ENCODE measurements at places on chromosomes 4 and X.

- no peak for DNase-seq
These were observed 609.8 kb upstream of the GALNTL6 start for GRCh38 chr4:171203425-171203824.

DNA sequence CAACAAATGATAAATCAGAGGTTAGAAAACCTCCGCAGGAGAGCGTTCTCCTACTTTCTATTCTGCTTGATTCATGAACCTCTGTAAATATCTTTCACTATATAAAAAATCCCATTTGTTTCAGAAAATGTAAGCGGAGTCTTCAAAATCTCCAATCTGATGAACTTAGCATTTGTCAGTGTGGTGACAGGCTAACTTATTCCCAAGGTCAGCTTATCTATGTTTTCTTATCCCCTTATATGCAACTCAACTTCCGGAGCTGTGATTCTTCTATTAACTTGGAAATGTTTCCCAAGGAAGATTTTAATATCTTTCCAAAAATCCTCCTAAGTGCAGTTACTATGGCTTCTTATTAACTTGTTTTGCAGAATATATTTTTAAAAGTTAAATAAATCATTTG lies 87.5 kb upstream of the C1QTNF7 start:
- DNase-seq = no peak

- no peak for DNase-seq
These were observed 102.9 kb upstream of the PAQR3 start for GRCh38 chr4:79042079-79042674.

- no peak for DNase-seq
These were observed 27.8 kb upstream of the GALNTL6 start for GRCh38 chr4:171785388-171785787.

GRCh38 chrX:49137492-49137891 lies 14.0 kb upstream of the GPKOW start:
- DNase-seq = no peak

GRCh38 chr4:119525771-119526712 lies 102.6 kb downstream of the PDE5A start:
- no peak for DNase-seq

DNA sequence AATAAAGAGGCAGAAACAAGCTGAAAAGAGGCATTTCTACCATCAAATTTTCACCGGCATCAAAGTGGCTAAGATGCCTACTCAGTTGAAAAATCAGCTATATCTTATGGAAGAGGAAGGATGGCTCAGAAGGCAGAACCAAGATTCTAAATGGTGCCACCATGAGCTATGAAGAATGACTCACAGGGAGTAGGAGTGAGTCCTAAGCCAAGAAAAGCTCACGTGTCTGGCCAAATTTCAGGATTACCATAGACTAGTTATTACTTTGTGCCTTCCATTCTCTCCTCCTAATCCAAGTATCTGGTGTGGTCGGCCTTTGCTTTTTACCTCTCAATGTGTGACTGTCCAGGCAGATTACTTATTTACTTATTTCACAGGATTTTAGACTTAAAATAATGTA lies 54.8 kb downstream of the BMP3 start:
- DNase-seq = no peak

- DNase-seq = no peak
These were observed 73.1 kb upstream of the FMR1 start for GRCh38 chrX:147838465-147839131.

DNA sequence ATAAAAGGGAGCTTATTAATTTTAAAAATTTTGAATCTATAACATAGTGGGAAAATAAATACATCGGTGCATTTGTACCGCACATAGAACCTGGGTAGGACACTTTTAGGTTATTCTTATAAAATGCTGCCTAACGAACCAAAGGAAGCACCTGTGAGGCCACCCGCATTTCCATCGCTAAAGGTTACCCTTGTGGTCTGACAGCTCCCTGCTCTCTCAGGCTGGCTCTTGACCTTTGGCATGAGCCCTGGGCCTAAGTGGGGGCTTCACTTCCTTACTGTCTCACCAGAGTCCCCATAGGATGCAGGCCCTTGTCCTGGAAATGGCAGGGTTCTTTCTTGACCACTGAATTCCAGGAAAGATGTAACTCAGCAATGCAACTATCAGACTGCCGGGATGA lies 46.0 kb downstream of the HADH start:
- peak; percentile 51 for DNase-seq

- DNase-seq = no peak
These were observed 5.3 kb upstream of the COMMD8 start for GRCh38 chr4:47468706-47469365.

DNA sequence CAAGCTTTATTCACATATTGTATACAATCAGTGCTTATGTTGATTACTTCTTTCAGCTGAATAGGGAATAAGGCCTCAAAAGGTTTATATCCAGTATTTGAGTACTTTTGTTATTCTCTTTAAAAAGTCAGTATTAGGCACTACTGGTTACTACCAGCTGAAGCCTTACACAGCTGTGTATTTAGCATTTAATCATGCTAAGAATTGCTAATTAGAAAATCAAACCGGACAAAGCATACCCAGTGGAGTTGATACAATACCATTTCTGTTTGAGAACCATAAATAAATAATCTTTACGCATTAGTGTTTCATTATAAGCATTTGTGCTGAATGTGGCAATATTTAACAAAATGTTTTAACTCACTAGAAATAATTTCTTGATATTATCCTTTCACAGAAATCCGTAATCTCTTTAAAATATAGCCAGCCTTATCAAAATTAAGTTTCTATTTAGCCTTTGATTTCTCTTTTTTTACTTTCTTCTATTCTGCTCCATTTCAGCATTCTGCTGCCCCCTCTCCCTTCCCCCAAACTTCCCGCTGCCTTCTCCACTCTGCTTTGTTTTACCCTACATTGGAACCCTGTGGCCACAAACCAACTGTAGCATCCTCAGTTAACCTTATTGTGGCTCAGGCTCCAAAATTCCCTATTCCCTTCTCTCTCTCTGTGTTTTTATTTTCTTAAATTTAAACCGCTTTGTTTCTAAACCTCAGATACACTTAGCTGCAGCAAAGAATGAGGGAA lies 37.8 kb downstream of the UGT8 start:
- DNase-seq = no peak

GRCh38 chr4:175823015-175823742 lies 11.1 kb upstream of the GPM6A start:
- DNase-seq = no peak

GRCh38 chr4:123505095-123506010 lies 108.8 kb downstream of the SPRY1 start:
- DNase-seq = peak; percentile 54

GRCh38 chrX:48541140-48541814 lies 1.8 kb downstream of the TBC1D25 start:
- no peak for DNase-seq

DNA sequence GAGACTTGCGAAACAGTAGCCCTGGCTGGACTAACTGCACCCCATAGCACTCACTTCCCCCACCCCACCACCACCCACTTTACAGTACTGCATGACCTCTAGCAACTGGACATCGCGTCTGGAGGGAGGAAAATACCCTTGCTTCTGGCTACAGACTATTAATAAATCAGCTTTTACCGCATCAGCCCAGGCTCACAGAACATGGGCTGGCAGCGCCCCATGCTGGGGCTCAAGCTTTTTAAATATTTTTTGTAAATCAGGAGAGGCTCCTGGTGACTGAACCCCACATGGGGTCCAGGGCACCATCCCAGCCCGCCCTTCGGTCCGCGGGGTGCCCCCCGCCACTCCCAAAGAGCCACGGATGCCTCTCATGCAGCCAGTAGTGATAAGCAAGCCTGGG lies 2.7 kb downstream of the HS6ST2 start:
- DNase-seq = no peak

GRCh38 chr4:143383005-143383574 lies 46.4 kb downstream of the GAB1 start:
- no peak for DNase-seq

GRCh38 chr4:104743215-104743653 lies 248.5 kb upstream of the CXXC4 start:
- DNase-seq = no peak

DNA sequence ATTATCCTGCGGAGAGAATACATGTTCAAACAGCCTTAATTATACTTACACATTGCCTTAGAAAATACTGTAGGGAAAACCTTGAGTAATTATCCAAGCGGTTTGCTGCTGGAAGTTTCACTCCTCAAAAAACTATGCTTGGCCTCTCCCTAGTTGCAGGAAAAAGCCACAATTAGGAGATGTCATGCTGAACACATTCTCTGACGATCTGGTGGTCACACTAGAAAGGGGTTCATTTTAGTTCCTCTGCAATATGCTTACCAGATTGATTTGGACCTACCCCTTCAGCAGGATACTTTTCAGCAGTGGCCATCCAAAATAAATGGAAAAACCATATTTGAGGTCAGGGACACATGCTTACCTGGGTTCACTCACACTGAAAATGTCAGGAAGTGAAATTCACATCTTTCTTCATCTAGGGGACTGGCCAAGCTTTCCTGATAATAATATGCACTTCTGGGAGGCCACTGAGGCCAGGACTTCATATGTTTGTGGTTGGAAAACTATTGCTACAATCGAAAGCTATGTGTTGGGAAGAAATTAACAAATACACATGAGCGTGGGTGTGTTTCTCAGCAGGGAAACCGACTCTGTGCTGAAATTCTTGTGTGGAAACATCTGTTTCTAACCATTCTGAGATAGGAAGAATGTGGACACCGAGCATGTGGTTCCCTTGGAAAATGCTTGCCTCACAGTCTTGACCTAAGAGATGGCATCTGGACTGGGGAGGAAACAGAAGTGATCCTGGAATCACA lies 68.8 kb downstream of the ATXN3L start:
- DNase-seq = no peak

- DNase-seq = no peak
These were observed 441.9 kb downstream of the FSTL5 start for GRCh38 chr4:161721947-161722346.

DNA sequence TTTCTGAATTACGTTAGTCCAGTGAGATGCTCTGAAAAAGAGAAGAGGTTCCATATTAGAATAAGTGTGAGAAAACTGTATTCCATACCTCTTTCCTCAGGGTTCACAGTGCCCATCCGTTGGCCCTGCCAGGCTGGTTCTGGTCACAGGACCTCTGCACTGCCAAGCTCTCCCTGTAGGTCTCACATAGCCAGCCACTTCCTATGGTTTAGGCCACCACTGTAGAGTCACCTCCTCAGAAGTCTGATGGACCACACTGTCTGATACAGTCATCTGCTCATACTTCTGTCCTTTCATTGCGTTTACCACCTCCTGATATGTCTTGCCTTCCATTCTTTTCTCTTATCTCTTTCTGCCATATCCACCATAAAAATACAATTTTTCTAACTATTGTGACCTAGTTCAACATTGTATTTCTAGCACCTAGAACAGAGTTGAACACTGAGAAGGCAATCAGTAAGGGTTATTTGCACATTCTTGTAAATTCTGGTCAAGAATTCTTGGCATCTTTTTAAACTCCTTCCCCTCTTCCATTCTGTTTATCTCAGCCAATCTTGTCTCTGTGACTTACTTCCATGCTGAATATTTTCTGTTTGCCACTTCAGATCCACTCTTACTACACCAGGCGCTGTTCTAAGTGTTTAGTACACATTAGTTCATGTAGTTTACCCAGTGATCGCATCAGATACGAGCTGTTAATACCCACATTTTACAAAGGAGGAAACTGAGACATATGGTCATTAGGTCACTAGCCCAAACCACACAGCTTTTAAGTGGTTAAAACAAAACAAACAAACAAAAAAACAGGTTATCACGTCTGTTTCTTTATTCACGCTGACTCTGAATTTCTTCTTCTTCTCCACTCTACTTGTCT lies 125.6 kb downstream of the CBR4 start:
- no peak for DNase-seq

DNA sequence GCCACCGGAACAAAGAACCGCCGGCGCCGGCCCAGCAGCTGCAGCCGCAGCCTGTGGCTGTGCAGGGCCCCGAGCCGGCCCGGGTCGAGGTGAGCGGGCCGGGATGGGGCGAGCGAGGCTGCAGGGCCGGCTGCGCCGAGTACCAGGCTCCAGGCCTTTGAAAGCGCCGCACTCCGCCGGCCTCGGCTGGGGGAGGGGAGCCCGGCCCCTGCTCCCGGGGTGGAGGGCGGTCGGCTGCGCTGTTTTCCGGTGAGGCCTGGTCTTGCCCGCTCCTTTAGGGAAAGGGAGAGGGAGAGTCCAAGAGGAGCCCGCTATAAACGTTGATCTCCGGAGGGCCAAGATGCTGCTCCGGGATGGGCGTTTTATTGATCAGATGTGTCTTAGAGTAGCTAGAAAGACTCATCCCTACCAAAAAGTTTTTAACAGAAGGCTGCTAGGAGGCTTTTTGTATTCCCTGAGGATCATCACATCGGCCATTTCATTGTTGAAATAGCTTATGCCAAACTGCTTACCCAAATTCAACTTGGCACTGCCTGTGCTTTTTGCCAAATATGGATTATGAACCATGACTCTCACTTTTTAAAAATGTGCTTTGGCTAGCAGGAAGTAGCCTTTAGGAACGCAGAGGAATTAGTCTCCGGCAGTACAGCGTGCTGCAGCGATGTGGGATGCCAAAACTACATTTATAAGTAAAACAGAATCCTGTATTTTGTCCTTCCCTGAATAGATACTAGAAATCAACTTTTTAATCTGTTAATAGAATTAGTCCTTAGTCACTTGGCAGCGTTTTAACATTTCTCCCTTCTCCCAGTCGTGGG lies 760 bp downstream of the TMEM165 start:
- DNase-seq = peak; percentile 55

DNA sequence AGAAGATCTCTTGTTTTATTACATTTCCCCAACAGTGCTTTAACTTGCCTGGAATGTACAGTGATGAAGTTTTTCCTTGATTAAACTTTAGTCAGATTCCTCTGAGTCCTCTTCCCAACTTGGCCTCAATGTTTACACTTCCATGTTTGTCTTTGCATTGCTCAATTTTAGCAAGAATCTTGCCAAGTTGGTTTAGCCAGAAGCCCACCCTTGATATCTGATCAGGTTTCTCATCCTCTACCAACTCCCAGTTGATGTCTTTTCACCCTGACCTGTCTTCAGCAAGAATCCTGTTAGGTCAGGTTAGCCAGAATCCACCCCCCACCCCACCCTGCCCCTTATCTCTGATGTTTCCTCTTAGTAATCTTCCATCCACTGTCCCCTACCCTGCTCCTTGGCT lies 120.9 kb downstream of the MBNL3 start:
- no peak for DNase-seq

GRCh38 chrX:12975670-12975965 lies 708 bp downstream of the TMSB4X start:
- no peak for DNase-seq

- no peak for DNase-seq
These were observed 342.5 kb upstream of the FSTL5 start for GRCh38 chr4:162506253-162506652.

- DNase-seq = no peak
These were observed 360.4 kb upstream of the AGA start for GRCh38 chr4:177802661-177803060.

DNA sequence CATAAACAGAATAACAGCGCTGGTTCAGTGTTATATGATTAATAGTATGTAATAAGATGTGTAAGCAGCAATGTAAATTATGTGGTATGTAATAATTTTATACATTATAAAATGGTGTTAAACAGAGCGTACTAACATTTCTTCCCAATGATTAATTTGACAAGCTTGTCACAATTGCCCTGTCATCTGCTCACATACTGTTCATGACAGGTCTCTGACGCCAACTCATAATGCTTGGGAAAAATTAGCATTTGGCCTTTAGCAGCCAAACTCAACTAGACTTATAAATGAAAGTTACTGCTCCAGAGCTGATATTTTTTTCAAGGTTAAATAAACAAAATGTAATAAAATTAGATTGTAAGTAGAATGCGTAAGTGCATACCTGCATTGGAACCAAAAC lies 246.8 kb downstream of the TRAM1L1 start:
- no peak for DNase-seq

- no peak for DNase-seq
These were observed 278.7 kb upstream of the CLNK start for GRCh38 chr4:10963241-10963640.

Measured in stimulated activated naive CD8-positive, alpha-beta T cell treated with anti-CD3 and anti-CD28 coated beads, Interleukin-15, Interleukin-2, amounts not matched to agents 100 U/mL and 50 U/mL, for 24 hours (primary cell).